ENCODE measurements at places on chromosomes 1 and 21. TPM values are rescaled to one million over a fixed set of nuclear protein-coding genes. Genes with fewer than 3 reads are reported as not detected.

DNA sequence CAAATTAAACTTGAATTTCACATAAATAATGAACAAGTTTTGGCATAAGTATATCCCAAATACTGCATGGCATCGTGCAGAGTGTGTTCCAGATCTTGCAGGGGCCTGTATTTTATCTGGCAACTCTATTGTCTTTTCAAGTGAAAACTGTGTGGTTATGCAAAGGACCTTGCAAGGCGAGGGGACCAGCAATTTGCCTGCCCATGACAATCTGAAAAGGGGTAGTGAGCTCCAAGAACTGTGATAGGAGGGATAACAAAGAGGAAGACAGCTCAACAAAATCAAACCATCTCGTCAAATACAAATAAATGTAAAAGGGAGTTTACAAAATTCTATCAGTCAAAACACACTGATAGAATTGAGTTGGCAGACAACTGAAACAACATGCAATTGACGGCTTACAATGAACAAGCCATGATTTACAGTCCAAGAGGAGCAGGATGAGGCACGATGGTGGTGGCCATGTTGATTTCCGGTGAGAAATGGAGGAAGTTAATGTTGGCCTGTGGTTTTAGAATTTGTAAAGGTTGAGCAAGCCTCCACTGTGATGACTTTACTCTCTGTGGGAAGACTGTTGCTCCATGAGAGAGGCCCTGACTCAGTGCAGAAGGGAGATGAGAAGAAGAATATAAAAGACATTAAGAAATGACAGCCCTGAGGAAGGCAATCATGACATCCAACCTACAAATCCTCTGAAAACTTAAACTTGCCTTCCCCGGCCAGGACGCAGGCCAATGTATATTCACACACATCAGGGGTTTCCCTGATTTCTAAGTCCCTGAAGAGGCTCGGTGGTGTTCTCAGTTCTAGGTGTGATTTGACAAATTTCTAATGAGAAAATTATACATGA is 132.2 kb downstream of the ADSS2 start:
- peak; percentile 57 for DNase-seq
- H3K36me3 ChIP-seq, result no peaks in the 10 kb centered on the region
- H3K4me3 ChIP-seq, result no peak overlapping the region
- H3K27me3 ChIP-seq, result no peaks in the 10 kb centered on the region
- H3K27ac ChIP-seq, result peak overlapping the region; percentile 77

DNA sequence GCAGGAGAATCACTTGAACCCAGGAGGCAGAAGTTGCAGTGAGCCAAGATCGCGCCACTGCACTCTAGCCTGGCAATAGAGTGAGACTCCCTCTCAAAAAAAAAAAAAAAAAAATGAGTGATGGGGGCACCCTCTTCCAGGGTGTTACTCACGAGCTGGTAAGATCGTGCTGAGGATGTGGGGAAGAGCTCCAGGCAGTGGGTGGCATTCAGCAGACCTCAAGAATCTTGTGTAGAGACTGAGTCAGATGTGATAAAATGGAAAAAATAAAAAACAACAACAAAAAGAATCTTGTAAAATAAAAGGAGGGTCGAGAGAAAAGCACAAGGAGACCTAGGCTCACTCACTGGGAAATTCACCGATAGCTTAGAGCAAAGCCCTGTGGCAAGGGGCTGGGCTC is 38.5 kb downstream of the EPHA2 start:
- DNase-seq, result no peak
- H3K36me3 ChIP-seq, result no peaks in the 10 kb centered on the region
- peaks cover 14% of the 10 kb centered on the region for H3K4me1 ChIP-seq
- no peaks in the 10 kb centered on the region for H3K27me3 ChIP-seq
- no peak overlapping the region for H3K4me3 ChIP-seq

GRCh38 chr1:222525951-222526350 is 22.0 kb downstream of the HHIPL2 start:
- DNase-seq, result no peak
- H3K36me3 ChIP-seq, result no peaks in the 10 kb centered on the region
- no peaks in the 10 kb centered on the region for H3K27me3 ChIP-seq
- H3K4me1 ChIP-seq, result no peaks in the 10 kb centered on the region
- H3K27ac ChIP-seq, result no peak overlapping the region
- no peak overlapping the region for H3K4me3 ChIP-seq

GRCh38 chr1:151990856-151991198 is 2.8 kb downstream of the S100A10 start:
- no peak for DNase-seq
- peaks cover under 1% of the 10 kb centered on the region for H3K36me3 ChIP-seq
- peak overlapping the region; percentile 93 for H3K27ac ChIP-seq
- H3K27me3 ChIP-seq, result no peaks in the 10 kb centered on the region
- H3K4me1 ChIP-seq, result peaks cover 59% of the 10 kb centered on the region
- H3K4me3 ChIP-seq, result peak overlapping the region; percentile 73

- no peak overlapping the region for H3K4me3 ChIP-seq
- H3K36me3 ChIP-seq, result no peaks in the 10 kb centered on the region
- no peaks in the 10 kb centered on the region for H3K27me3 ChIP-seq
Measured at GRCh38 chr1:201760516-201760915, 68.4 kb upstream of the IPO9 start.

Gene CLDN8
- not detected for total RNA-seq

DNA sequence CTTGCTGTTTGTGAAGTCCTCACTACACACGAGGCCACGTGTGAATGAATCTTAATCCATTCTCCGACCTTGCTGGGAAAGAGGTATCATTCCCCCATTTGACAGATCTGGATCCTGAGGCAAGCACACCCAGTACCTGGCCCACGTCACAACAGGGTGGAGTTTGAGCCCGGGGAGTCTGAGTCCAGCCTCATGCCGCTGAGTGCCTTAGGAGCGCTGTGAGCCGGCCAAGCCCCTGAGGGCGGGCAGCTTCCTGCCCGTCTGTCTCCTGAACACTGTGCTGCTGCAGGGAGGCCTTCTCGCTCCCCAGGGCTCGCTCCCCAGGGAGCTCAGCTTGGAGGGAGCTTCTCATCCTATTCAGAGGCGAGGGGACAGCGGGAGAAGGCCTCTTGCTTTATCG is 29.7 kb downstream of the SLC45A1 start:
- no peaks in the 10 kb centered on the region for H3K36me3 ChIP-seq
- H3K4me1 ChIP-seq, result peaks cover 23% of the 10 kb centered on the region
- no peaks in the 10 kb centered on the region for H3K27me3 ChIP-seq
- no peak overlapping the region for H3K27ac ChIP-seq
- peak; percentile 60 for DNase-seq

DNA sequence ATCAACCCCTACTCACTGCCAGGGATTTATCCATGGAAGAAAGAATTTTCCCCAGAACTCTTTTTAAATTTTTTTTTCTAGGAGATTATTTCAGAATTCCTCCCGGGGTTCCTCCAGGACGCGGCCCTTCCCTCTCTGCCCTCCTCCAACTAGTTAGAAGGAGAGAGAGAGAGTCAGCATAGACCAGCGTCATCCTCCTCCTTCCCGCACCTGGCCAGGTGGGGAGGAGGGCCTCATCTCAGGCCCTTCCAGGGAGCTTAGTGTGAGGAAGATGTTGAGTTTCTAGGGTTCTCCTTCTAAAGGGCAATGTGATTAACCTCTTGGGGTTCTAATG is 63.6 kb downstream of the CDK18 start:
- no peaks in the 10 kb centered on the region for H3K27me3 ChIP-seq
- H3K36me3 ChIP-seq, result no peaks in the 10 kb centered on the region
- peaks cover 15% of the 10 kb centered on the region for H3K4me1 ChIP-seq
- no peak for DNase-seq

Gene LCE1E
- not detected for total RNA-seq

GRCh38 chr1:8418301-8418700 is 100.4 kb downstream of the SLC45A1 start:
- H3K36me3 ChIP-seq, result peaks cover 7% of the 10 kb centered on the region
- peak overlapping the region; percentile 14 for H3K27ac ChIP-seq
- DNase-seq, result no peak
- no peak overlapping the region for H3K4me3 ChIP-seq
- H3K4me1 ChIP-seq, result peaks cover 74% of the 10 kb centered on the region

GRCh38 chr1:2343023-2343935 is 48.1 kb downstream of the MORN1 start:
- H3K36me3 ChIP-seq, result no peaks in the 10 kb centered on the region
- no peaks in the 10 kb centered on the region for H3K4me1 ChIP-seq
- DNase-seq, result no peak
- H3K27me3 ChIP-seq, result no peaks in the 10 kb centered on the region

- no peaks in the 10 kb centered on the region for H3K4me1 ChIP-seq
- H3K27ac ChIP-seq, result no peak overlapping the region
- no peaks in the 10 kb centered on the region for H3K27me3 ChIP-seq
- H3K4me3 ChIP-seq, result no peak overlapping the region
- no peaks in the 10 kb centered on the region for H3K36me3 ChIP-seq
Measured at GRCh38 chr1:79004916-79005315, 1.6 kb downstream of the ADGRL4 start.

Gene PHLDA3
- 45.1 TPM for total RNA-seq

- DNase-seq, result no peak
- H3K27ac ChIP-seq, result peak overlapping the region; percentile 100
- H3K36me3 ChIP-seq, result no peaks in the 10 kb centered on the region
- peaks cover 47% of the 10 kb centered on the region for H3K4me1 ChIP-seq
- peak overlapping the region; percentile 92 for H3K4me3 ChIP-seq
Measured at GRCh38 chr1:223843934-223844786, 1.6 kb downstream of the TP53BP2 start.

Measured in upper lobe of left lung (tissue), 6 donors.